Mesothelial cell of epicardium (in vitro differentiated cells): ENCODE measurements at places on chromosomes 11 and 22. TPM values are rescaled to one million over a fixed set of nuclear protein-coding genes. Genes with fewer than 3 reads are reported as not detected.

GRCh38 chr11:106457727-106458126 lies 380.3 kb downstream of the AASDHPPT start:
- no peak for DNase-seq
- no peak overlapping the region for H3K27ac ChIP-seq
- H3K36me3 ChIP-seq: no peaks in the 10 kb centered on the region

DNA sequence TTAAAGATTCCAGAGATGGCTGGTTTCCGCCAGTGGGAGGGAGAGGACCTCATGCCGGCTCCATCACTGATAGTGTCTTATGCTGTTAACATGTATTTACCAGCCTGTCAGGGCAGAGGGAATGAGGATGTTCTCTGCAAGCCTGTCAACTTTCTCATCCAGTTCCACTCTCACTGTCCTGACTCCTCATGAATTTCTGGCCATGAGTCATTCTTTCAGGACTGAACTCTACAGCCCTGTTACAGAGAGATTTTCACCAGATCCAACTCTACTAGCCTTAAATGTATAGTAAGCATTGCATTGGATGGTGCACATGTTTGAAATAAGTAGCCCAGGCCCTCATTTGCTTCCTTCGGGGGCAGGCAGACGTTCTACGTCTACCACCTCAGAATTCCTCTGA lies 387.7 kb downstream of the TMEM135 start:
- no peak overlapping the region for H3K4me3 ChIP-seq
- no peak overlapping the region for H3K27ac ChIP-seq
- H3K27me3 ChIP-seq: peaks cover 1% of the 10 kb centered on the region
- no peak for DNase-seq

GRCh38 chr11:60932605-60933356 lies 8.5 kb downstream of the TMEM132A start:
- no peak for DNase-seq
- H3K4me1 ChIP-seq: no peaks in the 10 kb centered on the region
- H3K36me3 ChIP-seq: peaks cover 17% of the 10 kb centered on the region
- H3K4me3 ChIP-seq: no peak overlapping the region
- no peak overlapping the region for H3K27ac ChIP-seq

- H3K27ac ChIP-seq: peak overlapping the region; percentile 48
- peak; percentile 38 for DNase-seq
- peaks cover 2% of the 10 kb centered on the region for H3K36me3 ChIP-seq
- no peaks in the 10 kb centered on the region for H3K27me3 ChIP-seq
- no peak overlapping the region for H3K4me3 ChIP-seq
- peaks cover 29% of the 10 kb centered on the region for H3K4me1 ChIP-seq
Measured at GRCh38 chr11:106152013-106152412, 74.6 kb downstream of the AASDHPPT start.

DNA sequence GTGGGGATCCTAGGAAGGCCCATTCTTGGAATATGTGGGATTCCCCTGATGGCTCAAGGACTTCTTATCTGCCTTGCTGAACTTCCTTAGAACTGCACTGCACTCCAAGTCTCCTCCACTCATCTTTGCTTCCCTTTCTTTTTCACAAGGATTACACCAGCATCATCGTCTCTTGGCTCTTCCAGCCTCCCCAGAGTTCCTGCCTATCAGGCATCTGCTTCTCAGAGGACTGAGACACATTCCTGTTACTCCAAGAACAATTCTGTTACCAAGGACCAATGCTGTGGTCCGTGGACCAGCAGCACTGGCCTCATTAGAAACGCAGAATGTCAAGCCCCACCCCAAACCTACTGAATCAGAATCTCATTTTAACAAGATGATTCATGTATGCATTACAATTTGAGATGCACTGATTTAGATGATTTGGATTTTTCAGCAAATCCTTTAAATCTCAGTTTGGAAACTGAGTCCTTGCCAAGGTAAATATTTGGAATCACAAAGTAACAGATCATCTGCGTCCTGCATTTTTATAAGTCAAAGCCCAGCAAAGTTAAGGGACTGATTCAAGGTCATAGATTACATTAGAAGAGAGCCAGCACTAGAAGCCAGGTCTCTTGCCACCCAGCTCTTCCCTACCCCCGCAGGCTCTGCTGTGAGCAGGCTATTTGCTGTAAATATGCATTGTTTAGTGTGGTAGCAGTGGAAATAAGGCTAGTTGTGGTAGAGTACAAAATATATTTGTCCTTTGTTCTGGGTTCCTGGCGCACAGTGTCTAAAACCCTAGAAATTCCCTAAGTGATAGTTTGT lies 110.9 kb downstream of the SWAP70 start:
- H3K4me1 ChIP-seq: peaks cover 35% of the 10 kb centered on the region
- H3K27ac ChIP-seq: peak overlapping the region; percentile 71
- H3K36me3 ChIP-seq: peaks cover 20% of the 10 kb centered on the region
- no peak overlapping the region for H3K4me3 ChIP-seq

GRCh38 chr11:64852804-64853509 lies 8.5 kb upstream of the CDC42BPG start:
- no peak overlapping the region for H3K27ac ChIP-seq
- H3K36me3 ChIP-seq: peaks cover 9% of the 10 kb centered on the region
- no peak for DNase-seq
- peaks cover 5% of the 10 kb centered on the region for H3K4me1 ChIP-seq

DNA sequence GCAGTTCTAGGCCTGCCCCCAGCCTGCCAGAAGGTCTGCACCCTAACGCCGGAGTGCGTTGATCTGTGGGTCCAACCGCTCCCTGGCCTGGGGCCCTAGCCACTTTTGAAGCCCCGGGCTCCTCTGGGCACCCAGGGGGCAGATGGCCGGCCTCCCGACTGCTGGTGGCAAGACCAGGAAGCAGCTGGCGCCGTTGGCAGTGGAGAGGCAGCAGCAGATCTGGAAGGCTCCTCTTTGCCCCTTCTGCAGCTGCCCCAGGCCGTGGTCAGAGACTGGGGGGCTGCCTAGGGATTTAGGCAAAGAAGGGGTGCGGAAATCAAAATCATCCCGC lies 445 bp upstream of the VWCE start:
- peak overlapping the region; percentile 46 for H3K4me3 ChIP-seq
- H3K4me1 ChIP-seq: peaks cover 11% of the 10 kb centered on the region
- DNase-seq: no peak
- peaks cover 20% of the 10 kb centered on the region for H3K27me3 ChIP-seq
- no peak overlapping the region for H3K27ac ChIP-seq
- peaks cover 21% of the 10 kb centered on the region for H3K36me3 ChIP-seq

- peaks cover 8% of the 10 kb centered on the region for H3K27me3 ChIP-seq
- no peak overlapping the region for H3K4me3 ChIP-seq
- H3K4me1 ChIP-seq: peaks cover 33% of the 10 kb centered on the region
- peaks cover 4% of the 10 kb centered on the region for H3K36me3 ChIP-seq
- DNase-seq: no peak
- no peak overlapping the region for H3K27ac ChIP-seq
Measured at GRCh38 chr11:110852921-110853490, 140.8 kb upstream of the ARHGAP20 start.

GRCh38 chr11:95088946-95089619 lies 563 bp upstream of the ENDOD1 start:
- peaks cover 18% of the 10 kb centered on the region for H3K4me1 ChIP-seq
- H3K4me3 ChIP-seq: peak overlapping the region; percentile 80
- no peaks in the 10 kb centered on the region for H3K27me3 ChIP-seq
- peak overlapping the region; percentile 75 for H3K27ac ChIP-seq
- H3K36me3 ChIP-seq: no peaks in the 10 kb centered on the region
- no peak for DNase-seq

- no peaks in the 10 kb centered on the region for H3K27me3 ChIP-seq
- H3K27ac ChIP-seq: no peak overlapping the region
- peaks cover 61% of the 10 kb centered on the region for H3K36me3 ChIP-seq
- H3K4me3 ChIP-seq: no peak overlapping the region
Measured at GRCh38 chr22:23709107-23709506, 18.3 kb downstream of the RGL4 start.

GRCh38 chr11:21707116-21707739 lies 485.7 kb upstream of the ANO5 start:
- DNase-seq: no peak
- H3K4me1 ChIP-seq: no peaks in the 10 kb centered on the region
- no peaks in the 10 kb centered on the region for H3K36me3 ChIP-seq

DNA sequence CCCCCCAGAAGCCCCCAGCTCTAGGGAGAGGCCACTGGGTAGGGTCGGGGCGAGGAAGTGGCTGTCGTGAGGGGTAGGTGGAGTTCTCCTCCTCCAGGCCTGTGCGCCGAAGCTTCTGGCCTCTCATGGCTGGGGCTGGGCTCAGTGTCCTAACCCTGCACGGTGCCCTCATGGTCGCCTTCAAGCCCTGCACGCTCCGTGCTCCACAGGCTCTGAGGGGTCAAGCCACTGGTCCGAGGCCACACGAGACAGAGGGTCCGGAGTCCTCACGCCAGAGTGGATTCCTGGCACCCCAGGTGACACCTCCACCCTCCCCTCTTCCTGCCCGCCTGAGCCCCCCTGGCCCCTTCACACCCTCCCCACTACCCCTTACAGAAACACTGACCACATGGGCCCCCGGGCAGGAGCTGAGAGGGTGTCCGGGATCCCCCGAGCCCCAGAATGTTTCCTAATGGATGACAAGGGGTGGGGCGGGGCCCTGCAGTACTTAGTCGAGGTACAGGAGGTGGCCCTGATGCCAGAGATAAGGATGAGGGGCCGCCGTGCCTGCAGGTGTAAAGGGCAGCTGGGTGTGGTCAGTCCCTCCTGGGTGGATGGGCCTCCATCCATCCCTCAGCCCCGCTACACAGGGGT lies 997 bp upstream of the CDHR5 start:
- H3K36me3 ChIP-seq: peaks cover 9% of the 10 kb centered on the region
- H3K4me1 ChIP-seq: peaks cover 4% of the 10 kb centered on the region
- H3K27ac ChIP-seq: no peak overlapping the region

GRCh38 chr22:36086170-36086490 lies 57.5 kb upstream of the RBFOX2 start:
- no peaks in the 10 kb centered on the region for H3K4me1 ChIP-seq
- no peak for DNase-seq
- no peaks in the 10 kb centered on the region for H3K36me3 ChIP-seq
- no peaks in the 10 kb centered on the region for H3K27me3 ChIP-seq

DNA sequence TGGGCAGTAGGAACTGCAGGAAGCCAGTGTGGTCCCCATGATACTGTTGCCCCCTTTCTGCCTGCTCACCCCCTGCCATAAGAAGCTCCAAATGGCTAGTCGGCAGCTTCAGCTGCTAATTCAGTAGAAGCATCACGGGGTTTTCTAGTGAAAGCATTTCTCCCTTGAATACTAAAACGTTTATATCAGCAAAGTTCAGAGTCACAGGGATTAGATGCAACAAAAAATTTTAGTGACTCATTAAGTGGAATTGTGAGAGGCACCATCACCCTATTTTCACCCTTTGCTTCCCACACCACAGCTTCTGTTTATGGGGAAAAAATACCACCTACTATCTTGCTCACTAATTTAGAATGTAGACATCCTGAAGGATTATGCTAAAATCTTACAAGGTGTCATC lies 25.2 kb downstream of the RAB39A start:
- DNase-seq: no peak
- H3K36me3 ChIP-seq: no peaks in the 10 kb centered on the region
- peaks cover 13% of the 10 kb centered on the region for H3K4me1 ChIP-seq

GRCh38 chr22:22158965-22159364 lies 85.6 kb upstream of the VPREB1 start:
- no peaks in the 10 kb centered on the region for H3K36me3 ChIP-seq
- H3K27ac ChIP-seq: no peak overlapping the region
- H3K4me1 ChIP-seq: no peaks in the 10 kb centered on the region
- DNase-seq: no peak
- no peak overlapping the region for H3K4me3 ChIP-seq

GRCh38 chr11:74579577-74580270 lies 12.7 kb upstream of the POLD3 start:
- no peaks in the 10 kb centered on the region for H3K36me3 ChIP-seq
- no peak overlapping the region for H3K4me3 ChIP-seq
- H3K4me1 ChIP-seq: peaks cover 4% of the 10 kb centered on the region
- no peaks in the 10 kb centered on the region for H3K27me3 ChIP-seq
- no peak for DNase-seq

GRCh38 chr11:65928667-65929066 lies 9.4 kb downstream of the DRAP1 start:
- no peaks in the 10 kb centered on the region for H3K4me1 ChIP-seq
- no peak for DNase-seq
- no peak overlapping the region for H3K27ac ChIP-seq

- H3K27ac ChIP-seq: no peak overlapping the region
- peaks cover 10% of the 10 kb centered on the region for H3K4me1 ChIP-seq
- no peaks in the 10 kb centered on the region for H3K36me3 ChIP-seq
- no peak overlapping the region for H3K4me3 ChIP-seq
- no peak for DNase-seq
Measured at GRCh38 chr22:37062702-37063381, 11.3 kb downstream of the KCTD17 start.

Gene RTN4R
- total RNA-seq: 8.9 to 10.0 TPM (median 9.5 TPM) in 3 replicates

Gene ISX
- 1.9 to 2.6 TPM (median 2.5 TPM) in 3 replicates for total RNA-seq

Gene UPK3A
- 0.59 to 0.87 TPM (median 0.84 TPM) in 3 replicates for total RNA-seq

Gene SHISA8
- not detected in 3 replicates for total RNA-seq

Gene HTR3A
- not detected in 3 replicates for total RNA-seq

Gene SHANK3
- 14.2 to 14.8 TPM (median 14.3 TPM) in 3 replicates for total RNA-seq

Gene BIRC3
- total RNA-seq: 1.4 to 2.2 TPM (median 1.8 TPM) in 3 replicates

Gene RHBDD3
- total RNA-seq: 55.9 to 59.6 TPM (median 58.0 TPM) in 3 replicates

Gene BDNF
- total RNA-seq: 7.1 to 8.5 TPM (median 7.9 TPM) in 3 replicates

Gene TUBA8
- 2.4 to 2.9 TPM (median 2.5 TPM) in 3 replicates for total RNA-seq

Gene SCUBE2
- total RNA-seq: 1.1 to 1.7 TPM (median 1.5 TPM) in 3 replicates

Gene CREB3L1
- total RNA-seq: 34.5 to 43.0 TPM (median 36.3 TPM) in 3 replicates

Gene OR4X2
- not detected in 3 replicates for total RNA-seq

Gene CDC45
- 12.2 to 15.3 TPM (median 12.5 TPM) in 3 replicates for total RNA-seq

Gene TEF
- 10.4 to 10.5 TPM (median 10.4 TPM) in 3 replicates for total RNA-seq

Gene MS4A15
- 0.13 to 0.42 TPM (median 0.18 TPM) in 3 replicates for total RNA-seq

Gene BRSK2
- total RNA-seq: 4.6 to 6.8 TPM (median 4.9 TPM) in 3 replicates

Gene SCGB1A1
- total RNA-seq: not detected in 3 replicates
